Progenitor cell of endocrine pancreas (in vitro differentiated cells): ENCODE measurements at places on chromosomes 5 and 9.

DNA sequence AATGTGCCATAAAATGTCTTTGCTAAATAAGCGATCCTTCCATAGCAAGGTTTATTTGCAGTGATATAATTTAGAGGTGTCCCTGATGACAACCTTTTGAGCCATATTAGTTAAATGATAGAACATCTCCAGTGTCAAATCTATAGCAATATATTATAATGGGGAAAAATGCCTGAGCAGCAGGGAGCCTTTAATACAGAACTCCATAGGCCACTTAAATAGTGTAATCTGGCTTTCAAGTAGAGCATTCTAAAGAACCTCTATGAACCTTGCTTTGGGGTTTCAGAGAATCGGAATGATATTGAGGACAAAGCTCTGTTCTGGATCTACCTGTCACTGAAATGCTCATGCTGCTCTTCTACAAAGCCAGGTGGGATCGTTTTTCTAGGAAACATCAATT is 96.7 kb upstream of the MEF2C start:
- DNase-seq = no peak

DNA sequence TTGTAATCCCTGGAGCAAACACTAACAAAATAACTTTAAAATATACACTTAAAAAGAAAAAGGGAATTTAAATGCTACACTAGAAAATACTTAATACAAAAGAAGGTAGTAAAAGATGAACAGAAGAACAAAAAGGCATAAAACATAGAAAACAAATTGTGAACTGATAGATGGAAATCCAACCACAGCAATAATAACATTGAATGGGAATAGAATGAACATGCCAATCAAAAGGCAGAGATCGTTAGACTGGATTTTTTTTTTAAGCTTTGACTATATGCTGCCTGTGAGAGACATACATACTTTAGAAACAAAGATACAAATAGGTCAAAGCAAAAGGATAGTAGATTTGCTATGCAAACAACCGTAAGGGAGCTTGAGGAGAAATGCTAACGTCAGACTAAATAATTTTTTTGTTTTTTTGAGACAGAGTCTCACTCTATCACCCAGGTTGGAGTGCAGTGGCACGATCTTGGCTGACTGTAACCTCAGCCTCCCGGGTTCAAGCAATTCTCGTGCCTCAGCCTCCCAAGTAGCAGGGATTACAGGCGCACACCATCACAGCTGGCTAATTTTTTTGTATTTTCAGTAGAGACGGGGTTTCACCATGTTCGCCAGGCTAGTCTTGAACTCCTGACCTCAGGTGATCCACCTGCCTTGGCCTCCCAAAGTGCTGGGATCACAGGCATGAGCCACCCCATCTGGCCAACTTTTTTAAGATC is 6.5 kb downstream of the ABO start:
- DNase-seq = no peak

- DNase-seq = no peak
These were observed 27.5 kb upstream of the SYK start for GRCh38 chr9:90774071-90774470.

- DNase-seq = no peak
These were observed 80.1 kb upstream of the ALDH1B1 start for GRCh38 chr9:38312406-38312805.

DNA sequence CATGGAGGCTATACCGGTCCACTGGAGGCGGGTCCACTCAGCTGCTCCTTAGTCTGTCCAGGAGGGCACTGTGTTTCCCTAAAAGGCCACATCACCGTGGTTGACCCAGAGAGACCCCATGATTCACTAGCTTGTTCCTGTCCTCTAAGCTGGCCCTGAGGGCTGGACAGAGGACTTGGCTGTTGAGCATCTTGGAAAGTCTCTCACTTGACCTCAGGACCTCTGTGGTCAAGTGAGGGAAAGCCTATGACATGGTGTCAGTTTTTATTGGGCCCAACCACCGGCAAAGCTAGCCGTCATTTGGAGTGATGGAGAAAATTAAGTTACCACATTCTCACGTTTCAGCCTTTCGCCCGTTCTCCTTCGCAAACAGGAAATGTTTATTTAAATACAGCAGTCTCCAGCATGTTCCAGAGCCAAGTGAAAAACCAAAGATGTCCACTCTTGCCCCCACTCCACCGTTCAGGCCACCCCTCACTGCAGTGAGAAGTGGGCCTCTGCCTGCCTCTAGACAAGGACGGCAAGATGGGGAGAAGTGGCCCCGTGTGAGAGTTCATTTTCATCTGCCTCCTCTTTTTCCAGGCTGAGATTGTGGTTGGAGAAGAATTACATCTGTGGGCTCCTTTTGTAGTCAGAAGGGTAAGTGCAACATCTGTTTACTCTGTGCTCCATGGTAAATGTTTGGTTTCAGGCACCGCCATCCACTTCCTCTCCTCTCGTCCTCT is 4.4 kb downstream of the SLIT3 start:
- no peak for DNase-seq

GRCh38 chr5:87081016-87081415 is 186.7 kb upstream of the RASA1 start:
- no peak for DNase-seq

DNA sequence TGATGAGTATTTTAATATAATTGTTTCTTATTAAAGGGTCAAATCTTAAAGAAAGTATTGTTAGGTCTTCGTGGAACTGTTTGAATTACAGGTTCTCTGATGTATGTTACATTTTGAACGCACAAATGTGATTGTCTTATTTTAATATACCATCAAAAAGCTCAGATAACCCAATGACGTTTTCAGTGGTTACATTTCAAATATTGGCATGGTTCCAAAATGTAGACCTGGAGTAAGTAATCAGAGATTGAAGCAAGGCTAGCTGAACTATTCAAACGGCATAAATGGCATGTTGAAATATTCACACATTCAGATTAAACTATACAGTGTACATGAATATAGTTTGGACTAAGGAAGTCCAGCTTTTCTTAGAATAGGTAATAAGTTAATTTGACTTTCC is 281.7 kb upstream of the EFNA5 start:
- DNase-seq = no peak

DNA sequence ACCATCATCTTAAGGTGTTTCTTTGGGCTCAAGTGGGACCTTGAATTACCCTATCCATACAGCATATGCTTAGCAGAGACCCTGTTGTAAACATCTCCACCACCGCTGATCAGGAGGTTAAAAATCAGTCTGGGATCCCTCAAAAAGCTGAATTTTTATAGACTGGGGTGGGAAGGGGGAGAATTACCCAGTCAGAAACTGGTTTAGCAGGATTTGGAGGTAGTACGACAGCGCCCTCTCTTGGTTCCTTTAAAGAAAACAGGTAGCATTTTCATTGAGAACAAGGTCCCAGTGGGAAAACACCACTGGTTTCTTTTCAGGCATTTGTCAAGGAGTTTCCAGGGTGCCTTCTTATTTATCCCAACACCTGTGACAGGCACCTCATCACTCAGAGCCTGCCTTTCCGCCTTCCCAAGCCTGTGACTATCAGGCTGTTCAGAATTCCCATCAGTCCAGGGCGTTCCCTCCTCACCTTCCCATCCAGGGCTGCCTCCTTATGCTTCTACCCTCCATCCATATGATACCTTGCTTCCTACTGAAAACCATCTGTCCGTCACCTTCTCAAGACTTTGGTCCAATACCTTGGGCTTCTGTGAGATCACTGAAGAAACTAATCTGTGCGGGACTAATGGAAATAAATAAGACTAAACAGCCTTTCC is 203.8 kb upstream of the RAI14 start:
- DNase-seq = no peak

GRCh38 chr9:138075961-138076649 is 198.5 kb downstream of the CACNA1B start:
- no peak for DNase-seq

DNA sequence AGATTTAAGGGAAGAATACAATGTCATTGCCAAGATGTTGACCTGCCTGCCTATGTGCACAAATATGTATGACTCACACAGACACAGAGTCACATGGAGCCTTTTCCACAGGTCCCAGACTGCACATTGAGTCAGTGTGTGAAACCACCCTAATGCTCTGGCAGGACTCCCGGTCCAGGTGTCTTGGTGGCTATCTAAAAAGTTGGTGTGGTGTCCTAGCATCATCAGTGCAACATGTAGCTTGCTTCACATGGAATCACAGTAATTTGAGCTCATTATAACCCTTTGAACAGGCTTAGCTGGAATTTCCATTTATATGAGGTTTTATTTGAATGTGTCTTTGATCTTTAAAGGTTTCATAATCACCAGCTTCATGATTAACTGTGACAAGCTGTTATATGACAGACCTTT is 10.7 kb downstream of the IFNA5 start:
- no peak for DNase-seq

- no peak for DNase-seq
These were observed 58.1 kb upstream of the KLF9 start for GRCh38 chr9:70472268-70473249.

DNA sequence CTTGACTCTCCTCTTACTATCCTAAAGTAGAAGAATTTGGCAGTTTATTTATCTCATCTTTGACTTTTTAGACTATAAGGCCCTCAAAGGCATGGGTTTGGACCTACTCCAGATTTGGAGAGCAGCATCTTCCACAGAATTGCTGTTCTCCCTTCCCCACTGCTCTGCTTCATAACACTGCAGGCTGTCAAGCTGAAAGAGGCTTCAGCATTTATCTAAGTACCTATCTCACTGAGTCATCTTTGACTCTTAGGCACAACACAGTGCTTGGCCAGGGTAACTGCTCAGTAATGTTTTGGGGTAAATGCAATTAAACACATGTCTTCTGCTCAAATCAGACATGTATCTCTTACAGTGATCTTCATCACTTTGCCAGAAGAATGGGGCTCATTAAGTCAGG is 60.6 kb downstream of the GRIN3A start:
- DNase-seq = no peak

GRCh38 chr9:129397335-129397734 is 219.3 kb upstream of the IER5L start:
- DNase-seq = no peak

- DNase-seq = no peak
These were observed 6.7 kb downstream of the EPB41L4A start for GRCh38 chr5:112412346-112412745.

DNA sequence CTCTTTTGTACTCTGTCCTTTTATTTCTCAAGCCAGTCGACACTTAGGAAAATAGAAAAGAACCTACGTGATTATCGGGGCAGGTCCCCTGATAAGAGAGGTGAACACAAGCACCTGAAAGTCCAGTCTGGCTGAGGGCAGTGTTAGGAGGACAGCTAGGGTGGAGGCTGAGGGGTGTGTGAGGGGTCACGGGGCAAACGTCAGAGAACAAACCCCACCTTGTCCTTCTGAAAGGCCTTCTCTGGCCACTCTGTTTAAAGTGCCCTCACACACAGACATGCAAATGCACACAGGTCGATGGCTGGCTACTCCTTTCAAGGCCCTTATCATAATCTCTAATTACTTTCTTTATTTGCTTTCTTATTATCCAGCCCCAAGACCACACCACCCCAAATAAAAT is 108.8 kb downstream of the ESM1 start:
- peak; percentile 39 for DNase-seq

DNA sequence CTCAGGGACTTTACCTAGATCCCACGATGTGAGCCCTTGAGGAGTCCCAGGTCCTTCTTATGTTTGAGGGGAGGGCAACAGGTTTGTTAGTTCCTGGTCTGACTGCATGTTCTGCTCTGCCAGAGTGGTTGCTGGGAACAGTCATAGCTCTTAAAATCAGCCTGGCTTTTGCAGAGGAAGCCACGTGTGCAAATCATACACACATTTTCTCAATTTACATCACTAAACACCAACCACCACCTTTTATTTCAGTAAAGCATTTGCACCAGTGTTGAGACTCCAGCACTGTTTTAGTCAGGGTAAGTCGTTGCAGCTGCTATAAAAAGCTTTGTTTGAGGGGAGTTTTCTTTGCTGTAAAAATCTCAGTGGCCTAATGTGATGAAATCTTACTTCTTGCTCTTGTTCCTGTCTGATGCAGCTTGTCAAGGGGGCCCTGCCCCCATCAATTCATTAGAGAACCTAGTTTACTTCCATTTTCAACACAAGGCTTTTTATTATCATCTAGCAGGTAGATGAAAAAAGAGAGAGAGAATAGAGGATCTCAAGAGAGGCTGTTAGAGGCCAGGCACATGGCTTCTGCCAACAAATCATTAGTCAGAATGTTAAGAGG is 70.3 kb upstream of the VCAN start:
- DNase-seq = no peak
